Cardiac septum (tissue), 1 donor: ENCODE measurements at places on chromosomes 12 and 14. TPM values are rescaled to one million over a fixed set of nuclear protein-coding genes. Genes with fewer than 3 reads are reported as not detected.

RFLNA gene
- total RNA-seq, result not detected

- DNase-seq, result no peak
These were observed 131.5 kb downstream of the GPR135 start for GRCh38 chr14:59333668-59334067.

DNA sequence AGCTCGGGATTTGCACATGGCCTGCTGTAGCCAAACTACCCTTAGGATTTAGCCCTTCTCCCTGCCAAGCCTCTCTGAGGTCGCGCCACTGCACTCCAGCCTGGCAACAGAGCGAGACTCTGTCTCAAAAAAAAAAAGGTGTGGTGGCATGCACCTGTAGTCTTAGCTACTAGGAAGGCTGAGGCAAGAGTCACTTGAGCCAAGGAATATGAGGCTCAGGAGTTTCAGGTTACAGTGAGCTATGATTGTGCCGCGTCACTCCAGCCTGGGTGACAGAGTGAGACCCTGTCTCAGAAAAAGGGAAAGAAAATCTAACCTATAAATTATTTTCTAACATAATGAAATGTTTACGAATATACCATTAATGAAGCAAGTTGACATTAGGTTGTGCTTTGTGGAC lies 29.7 kb downstream of the ESRRB start:
- no peak for DNase-seq

GRCh38 chr12:75712223-75712622 lies 200.8 kb upstream of the KRR1 start:
- no peak for DNase-seq

DNA sequence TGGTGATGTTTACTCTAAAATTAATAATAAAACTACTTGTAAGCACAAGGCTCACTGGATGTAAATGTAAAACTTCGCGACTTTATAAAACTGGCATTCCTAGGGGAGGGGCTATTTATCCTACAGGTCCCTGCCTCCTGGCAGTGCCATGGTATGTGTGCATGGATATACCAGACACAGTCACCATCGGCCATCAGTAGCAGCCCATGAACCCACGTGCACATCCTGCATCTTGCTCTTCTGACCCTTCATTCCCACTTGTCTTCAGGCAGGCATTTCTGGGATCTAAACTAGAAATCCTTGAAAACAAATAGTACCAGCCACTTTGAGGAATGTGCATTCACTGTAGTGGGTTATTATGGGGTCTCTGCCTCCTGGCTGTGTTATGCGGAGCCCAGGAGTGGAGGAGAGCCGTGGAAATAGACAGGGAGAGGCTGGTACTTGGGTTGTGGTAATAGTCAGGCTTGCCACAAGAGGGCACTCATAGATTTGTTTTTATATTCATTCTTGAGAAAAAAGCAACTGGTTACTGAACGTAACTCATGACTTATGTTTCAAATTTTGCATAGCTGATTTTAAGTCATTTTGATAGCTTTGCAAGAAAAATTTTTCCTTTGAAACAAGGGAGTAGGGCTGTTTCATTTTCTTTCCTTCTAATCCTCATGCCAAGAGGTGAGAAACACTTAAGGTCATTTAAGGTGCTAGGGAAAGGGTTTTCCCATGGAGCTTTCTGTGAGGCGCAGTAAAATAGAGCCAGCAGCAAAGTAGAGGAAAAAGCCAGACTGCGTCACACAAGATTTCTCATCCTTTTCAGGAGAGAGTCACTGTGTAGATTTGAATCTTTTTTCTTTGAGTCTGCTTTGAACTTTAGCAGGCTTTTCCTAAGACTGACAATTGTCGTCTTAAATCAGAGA lies 17.4 kb upstream of the GALNT16 start:
- no peak for DNase-seq

- DNase-seq, result no peak
These were observed 392.1 kb downstream of the RPS29 start for GRCh38 chr14:49194067-49194466.

TTC6 gene
- total RNA-seq, result 0.13 TPM

- DNase-seq, result peak; percentile 86
These were observed 16.1 kb upstream of the KRT73 start for GRCh38 chr12:52634266-52635056.

GRCh38 chr14:51180577-51180976 lies 59.5 kb upstream of the TMX1 start:
- no peak for DNase-seq

DNA sequence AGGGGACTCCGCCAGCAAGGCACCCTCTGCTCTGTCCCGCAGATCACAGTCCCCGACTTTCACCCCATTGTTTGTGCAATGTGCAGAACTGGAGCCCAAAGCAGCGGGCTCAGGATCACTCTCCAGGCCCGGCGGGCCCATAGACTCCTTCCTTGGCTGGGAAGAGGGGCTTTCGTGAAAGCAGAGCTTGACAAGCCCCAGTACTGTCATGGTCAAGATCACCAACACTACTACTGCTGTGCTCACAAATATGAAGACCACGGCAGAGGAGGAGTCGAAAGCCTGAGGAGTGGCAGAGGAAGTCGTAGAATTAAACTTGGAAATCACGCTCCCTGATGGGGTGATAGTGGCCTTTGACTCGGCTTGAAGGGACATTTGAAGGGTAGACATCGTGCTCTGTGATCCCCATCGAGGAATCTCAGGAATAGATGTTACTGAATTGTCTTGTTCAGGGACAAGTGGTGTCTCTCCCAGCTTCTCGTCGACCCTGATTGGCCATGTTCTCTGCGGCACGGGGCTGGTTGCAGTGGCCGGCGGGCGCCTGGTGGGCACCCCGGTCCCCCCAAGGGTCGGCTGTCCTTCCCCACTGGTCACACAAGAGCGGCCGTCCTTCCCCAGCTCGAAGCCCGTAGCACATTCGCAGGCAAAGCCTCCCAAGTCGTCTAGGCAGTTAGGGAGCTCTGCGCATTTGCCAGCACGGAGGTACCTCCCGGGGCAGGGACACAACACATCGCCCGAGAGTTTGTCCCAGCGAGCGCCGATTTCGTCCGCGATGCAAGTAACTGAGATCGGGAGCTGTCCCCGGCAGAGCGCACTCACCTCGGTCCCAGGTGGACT lies 1.1 kb downstream of the CLEC14A start:
- DNase-seq, result no peak

DNA sequence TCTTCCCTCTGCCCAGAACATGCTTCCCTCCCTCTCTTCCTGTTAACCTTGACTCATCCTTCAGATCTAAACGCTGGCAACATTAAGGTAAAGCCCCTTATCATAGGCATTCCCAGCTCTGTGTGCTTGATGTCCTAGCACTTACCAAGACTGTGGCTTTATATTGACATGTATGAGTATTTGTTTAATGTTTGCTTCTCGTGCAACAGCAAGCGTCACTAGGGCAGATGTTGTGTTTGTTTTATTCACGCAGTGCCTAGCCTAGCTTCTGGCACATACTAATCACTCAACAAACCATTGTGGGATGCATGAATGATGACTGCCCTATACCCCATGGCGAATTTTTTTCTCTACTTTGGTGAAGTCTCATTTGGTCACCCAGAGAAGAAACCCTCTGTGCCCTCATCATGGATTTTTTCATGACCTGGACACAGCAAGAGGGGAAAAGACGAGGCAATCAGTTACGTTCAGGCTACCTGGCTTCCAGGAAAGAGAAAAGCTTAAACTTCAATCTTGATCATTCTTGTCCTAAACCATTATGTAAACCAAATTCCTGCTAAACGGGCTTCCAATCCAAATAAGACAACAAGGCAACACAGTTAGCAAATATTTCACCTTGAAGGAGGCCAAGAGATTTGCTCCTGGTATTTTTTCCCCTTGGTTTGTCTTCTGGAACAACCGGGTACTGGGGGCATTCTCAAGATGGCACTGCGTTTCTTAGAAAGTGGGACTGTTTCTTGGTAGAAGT lies 47.9 kb upstream of the SOCS2 start:
- DNase-seq, result no peak

IFI27L2 gene
- total RNA-seq, result 93.0 TPM

CATSPERB gene
- total RNA-seq, result 0.97 TPM

GRCh38 chr12:22353615-22354325 lies 19.3 kb upstream of the ST8SIA1 start:
- DNase-seq, result no peak

HOXC5 gene
- total RNA-seq, result not detected

TSFM gene
- total RNA-seq, result 47.7 TPM

- DNase-seq, result no peak
These were observed 79.3 kb upstream of the DYNC1H1 start for GRCh38 chr14:101884934-101885576.

- no peak for DNase-seq
These were observed 29.2 kb upstream of the SPTLC2 start for GRCh38 chr14:77645520-77646230.

DNA sequence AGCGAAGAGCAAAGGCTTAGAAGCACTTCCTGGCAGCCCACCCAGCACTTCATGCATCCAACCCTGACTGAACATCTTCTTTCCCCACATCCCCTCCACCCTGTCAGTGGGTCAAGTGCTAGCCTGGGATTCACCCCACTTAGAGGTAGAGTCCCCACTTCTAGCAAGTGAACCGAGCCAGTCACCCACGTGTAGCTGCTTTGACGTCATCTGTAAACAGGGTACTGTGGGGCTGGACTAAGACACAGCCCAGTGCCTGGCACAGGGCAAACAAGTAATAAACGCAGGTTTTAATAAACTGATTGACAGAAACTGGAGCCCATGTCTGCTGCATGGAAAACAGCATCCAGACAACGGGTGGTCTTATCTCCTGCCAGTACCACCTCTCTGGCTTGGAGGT lies 61.7 kb downstream of the ITPK1 start:
- no peak for DNase-seq

DNA sequence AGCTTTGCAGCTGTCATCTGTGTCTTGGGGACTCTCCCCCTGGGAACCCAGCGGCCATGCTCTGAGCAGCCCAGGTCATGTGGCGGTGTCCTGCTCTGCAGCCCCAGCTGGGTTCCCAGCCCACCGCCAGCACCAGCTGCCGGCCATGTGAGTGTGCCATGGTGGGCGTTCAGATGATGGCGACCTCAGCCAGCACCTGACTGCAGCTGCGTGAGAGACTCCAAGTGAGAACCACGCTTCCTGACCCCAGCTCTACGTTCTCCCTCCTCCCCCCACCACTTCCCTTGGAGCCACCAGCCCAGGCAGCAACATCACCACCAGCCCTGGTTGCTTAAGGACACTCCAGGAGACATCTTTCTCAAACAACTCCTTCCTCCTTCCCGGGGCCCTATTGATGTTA lies 68.8 kb downstream of the SLC24A4 start:
- no peak for DNase-seq

GRCh38 chr14:80483331-80483730 lies 272.0 kb upstream of the DIO2 start:
- DNase-seq, result no peak

C12orf42 gene
- total RNA-seq, result not detected

DNA sequence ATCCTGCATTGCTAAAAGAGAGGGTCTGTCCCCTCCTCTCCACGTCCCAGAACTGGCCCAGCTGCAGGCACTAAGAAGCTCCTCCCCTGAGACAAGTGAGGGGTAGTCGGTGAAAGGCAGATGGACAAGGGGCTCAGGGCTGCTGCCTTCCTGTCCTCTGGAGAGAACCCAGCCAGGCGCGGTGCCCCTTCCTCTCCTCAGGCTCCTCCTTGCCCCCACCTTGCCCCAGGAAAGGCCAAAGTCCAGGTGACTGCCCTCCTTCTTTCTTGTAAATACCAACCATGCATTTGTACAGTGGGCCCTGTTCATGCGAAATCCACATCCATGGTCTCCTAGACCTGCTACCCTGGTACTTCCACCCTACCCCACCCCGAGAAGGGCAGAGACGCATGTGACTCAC lies 9.7 kb downstream of the PPP1R1A start:
- no peak for DNase-seq

DNA sequence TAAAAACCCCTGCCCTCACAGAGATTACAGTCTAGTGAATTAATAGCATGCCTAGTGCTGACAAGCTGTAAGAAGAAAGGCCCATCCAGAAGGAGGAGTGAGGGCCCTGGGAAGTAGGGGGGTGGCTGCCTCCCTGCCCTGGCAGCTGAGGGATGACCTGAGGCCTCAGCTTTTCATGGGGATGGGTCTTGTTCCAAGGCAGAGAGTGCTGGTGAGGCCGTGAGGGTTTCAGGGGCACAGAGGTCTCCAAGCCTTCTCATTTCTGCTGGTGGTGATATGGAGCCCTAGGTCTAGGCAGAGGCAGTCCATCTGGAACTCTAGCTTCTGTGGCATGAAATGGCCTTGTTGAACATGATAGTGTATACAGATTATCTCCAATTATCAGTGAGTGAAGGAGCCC lies 114.4 kb downstream of the ZFP36L1 start:
- DNase-seq, result peak; percentile 50

DNA sequence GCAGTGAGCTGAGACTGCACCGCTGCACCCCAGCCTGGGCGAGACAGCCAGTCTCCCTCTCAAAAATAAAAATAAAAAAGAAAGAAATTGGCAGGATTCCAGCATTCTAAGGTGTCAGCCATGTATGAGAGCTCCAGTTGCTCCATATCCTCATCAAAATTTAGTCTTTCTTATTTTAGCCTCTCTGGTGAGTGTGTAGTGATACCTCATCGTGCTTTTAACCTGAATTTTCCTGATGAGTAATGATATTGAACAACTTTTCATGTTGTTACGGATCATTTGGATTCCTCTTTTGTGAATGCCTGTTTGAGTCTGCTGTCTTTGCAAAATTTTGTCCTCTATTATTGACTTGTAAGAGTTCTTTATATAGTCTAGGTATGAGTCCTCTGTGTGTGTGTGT lies 28.5 kb downstream of the CCDC60 start:
- DNase-seq, result no peak

DNA sequence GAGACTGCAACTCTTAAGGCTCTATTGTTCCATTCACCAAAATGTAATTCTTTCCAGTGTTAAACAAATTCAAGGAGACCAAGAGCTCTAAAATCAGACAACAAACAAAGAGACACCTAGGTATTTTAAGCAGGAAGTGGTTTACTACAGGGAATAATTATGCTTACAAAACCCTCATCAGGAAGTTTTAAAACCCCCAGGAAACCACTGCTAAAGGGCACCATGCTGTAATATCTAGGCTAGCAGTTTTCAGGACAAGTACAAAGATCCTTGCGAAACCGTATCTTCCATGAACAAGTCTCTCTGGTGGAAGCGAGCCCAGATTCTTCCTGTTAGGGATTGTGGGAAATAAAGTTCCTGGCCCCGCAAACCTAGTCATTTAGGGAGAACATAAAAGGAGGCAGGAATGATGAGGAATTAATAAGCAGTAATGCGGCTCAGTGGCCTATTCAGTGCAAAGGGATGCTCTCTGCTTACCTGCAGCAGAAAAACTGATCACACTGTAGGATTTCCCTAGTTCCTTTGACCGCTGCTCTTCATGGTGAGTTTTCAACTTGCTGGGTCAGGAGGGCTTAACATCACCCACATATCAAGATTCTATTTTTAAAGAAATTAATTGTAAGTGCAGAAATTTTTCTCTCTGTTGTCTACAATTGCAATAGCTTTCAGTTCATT lies 42.8 kb downstream of the ACSM4 start:
- DNase-seq, result no peak

FGF23 gene
- total RNA-seq, result 0.46 TPM

- DNase-seq, result no peak
These were observed 75.3 kb upstream of the SYT10 start for GRCh38 chr12:33514893-33515292.

DPF3 gene
- 36.5 TPM for total RNA-seq

GRCh38 chr12:124796303-124796960 lies 67.2 kb downstream of the SCARB1 start:
- DNase-seq, result no peak

GRCh38 chr14:93962701-93963601 lies 13.4 kb downstream of the ASB2 start:
- no peak for DNase-seq

GRCh38 chr14:54135804-54136280 lies 179.2 kb upstream of the BMP4 start:
- no peak for DNase-seq
